ENCODE measurements at places on chromosomes 3 and 15.

- no peak for DNase-seq
Measured at GRCh38 chr3:31050296-31050695, 155.8 kb upstream of the GADL1 start.

- no peak for DNase-seq
Measured at GRCh38 chr3:149310796-149311534, 22.5 kb downstream of the TM4SF18 start.

- DNase-seq: no peak
Measured at GRCh38 chr3:197465996-197466549, 89.7 kb downstream of the BDH1 start.

- no peak for DNase-seq
Measured at GRCh38 chr3:186869253-186870100, 27.0 kb downstream of the ADIPOQ start.

DNA sequence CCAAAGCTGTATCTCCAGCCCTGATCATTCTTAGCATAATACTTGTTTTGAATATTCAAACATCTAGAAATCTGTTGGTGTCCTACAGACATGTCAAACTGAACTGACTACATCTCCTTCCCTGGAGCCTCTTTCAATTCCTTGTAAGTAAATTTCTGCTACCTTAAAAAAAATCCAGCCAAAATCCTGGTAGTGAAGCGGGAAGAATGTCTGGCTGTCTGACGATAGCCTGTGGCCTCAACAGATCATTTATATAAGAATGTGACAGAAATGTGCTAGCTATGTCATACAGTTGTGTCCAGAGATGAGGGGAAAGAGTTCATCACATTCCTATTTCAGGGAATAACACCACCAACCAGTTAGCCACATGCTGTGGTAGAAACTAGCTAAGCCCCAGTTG is 18.6 kb upstream of the TM6SF1 start:
- no peak for DNase-seq

GRCh38 chr15:67722030-67722817 is 103.1 kb upstream of the SKOR1 start:
- DNase-seq: no peak

DNA sequence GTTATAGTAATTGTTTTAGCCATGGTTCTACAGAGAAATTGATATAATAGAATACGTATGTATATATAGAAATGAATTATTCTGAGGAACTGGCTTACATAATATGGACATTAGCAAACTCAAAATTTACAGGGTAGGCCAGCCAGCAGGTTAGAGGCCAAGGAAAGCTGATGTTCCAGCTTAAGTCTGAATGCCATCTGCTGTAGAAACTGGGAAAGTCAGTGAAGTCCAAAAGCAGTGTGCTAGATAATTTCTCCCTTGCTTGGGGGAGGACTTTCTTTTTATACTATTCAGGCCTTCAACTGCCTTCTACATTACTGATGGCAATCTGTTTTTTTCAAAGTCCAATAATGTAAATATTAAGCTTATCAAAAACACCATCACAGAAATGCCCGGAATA is 1174.7 kb downstream of the ZPLD1 start:
- DNase-seq: no peak

All from HL-60 (cell line).